ENCODE measurements at places on chromosomes 7 and 10.

DNA sequence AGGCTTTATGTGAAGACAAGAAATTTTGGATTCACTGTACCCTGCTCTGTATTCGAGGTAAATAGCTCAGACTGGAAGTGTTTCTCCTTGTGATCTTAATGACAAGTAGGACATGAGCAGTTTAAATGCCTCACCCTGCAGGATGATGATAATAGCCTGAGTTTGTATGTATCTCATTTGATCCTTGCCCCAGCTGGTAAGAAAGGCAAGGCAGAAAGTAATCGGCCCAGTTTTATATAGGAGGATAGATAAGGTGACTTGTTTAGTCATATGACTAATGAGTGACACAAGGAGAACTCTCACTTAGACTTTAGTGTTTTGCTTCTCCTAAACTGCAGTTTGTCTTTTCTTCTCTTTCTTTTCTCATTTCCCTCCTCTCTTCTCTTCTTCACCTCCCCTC is 372.6 kb downstream of the PHF14 start:
- DNase-seq = no peak

- DNase-seq = no peak
Observed at GRCh38 chr10:102009801-102010425, 46.1 kb downstream of the ARMH3 start.

GRCh38 chr7:27453702-27454405 is 208.8 kb downstream of the HIBADH start:
- DNase-seq = no peak

GRCh38 chr10:119367841-119368549 is 160.6 kb downstream of the GRK5 start:
- no peak for DNase-seq

GRCh38 chr10:118543714-118544400 is 51.6 kb downstream of the PRLHR start:
- no peak for DNase-seq

- no peak for DNase-seq
Observed at GRCh38 chr7:81803267-81803666, 33.4 kb upstream of the HGF start.

DNA sequence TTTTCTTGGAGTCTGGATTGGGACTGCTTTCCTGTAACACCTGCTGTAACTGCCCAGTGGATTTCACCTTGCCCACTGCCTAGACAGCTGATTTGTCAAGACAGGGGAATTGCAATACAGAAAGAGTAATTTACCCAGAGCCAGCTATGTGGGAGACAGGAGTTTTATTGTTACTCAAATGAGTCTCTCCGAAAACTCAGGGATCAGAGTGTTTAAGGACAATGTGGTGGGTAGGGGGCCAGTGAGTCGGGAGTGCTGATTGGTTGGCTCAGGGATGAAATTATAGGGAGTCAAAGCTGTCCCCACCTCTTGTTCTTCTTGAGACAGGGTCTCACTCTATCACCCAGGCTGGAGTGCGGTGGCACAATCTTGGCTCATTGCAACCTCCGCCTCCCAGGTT is 25.2 kb upstream of the BNIP3 start:
- DNase-seq = no peak

GRCh38 chr7:1645476-1645875 is 24.6 kb upstream of the ELFN1 start:
- DNase-seq = no peak

GRCh38 chr7:114414156-114415063 is at the start of gene FOXP2:
Gene FOXP2 (plus strand): TSS chr7:114414815. CDS start chr7:114426512, 11,697 bp downstream.
- no peak for DNase-seq

GRCh38 chr10:28120043-28120749 is 121.3 kb upstream of the ODAD2 start:
- no peak for DNase-seq

DNA sequence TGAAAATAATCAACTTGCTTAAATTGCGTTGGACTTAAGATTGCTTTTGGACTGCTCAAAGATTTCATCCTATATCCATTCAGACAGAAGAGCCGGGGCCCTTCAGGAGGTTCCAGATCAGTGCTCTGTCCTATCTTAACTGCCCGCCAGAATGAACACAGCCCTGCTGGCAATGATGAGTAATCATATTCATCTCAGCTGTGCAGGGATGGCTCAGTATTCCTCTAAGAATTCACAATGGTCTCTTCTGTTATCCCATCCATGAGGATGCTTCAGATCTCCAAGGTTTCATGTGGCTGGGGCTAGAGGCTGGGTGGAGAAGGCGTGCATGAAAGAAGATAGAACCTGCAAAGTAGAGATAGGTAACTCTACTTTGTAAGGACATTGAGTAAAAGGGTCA is 80.0 kb upstream of the NPVF start:
- DNase-seq = no peak

- DNase-seq = no peak
Observed at GRCh38 chr7:22589641-22590201, 89.7 kb upstream of the STEAP1B start.

DNA sequence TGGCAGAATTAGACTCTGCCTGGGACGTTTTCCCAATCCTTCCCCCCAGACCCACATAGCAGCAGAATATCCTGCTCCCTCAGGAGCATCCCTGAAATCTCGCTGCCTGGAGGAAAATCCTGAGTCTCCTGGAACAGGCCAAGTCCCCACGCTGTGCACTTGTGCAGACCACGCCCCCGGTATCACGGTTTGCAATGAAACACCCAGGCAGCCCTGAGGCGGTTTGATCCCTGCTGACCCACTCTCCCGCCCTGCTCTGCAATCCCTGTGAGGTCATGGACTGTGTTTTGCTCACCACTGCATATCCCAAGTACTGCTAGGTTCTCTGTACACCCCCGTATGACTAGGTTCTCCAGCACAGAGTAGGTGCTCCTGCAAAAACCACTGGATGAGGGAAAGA is 411.8 kb upstream of the MGMT start:
- DNase-seq = no peak

GRCh38 chr10:22976534-22976933 is 48.7 kb downstream of the ARMC3 start:
- no peak for DNase-seq

DNA sequence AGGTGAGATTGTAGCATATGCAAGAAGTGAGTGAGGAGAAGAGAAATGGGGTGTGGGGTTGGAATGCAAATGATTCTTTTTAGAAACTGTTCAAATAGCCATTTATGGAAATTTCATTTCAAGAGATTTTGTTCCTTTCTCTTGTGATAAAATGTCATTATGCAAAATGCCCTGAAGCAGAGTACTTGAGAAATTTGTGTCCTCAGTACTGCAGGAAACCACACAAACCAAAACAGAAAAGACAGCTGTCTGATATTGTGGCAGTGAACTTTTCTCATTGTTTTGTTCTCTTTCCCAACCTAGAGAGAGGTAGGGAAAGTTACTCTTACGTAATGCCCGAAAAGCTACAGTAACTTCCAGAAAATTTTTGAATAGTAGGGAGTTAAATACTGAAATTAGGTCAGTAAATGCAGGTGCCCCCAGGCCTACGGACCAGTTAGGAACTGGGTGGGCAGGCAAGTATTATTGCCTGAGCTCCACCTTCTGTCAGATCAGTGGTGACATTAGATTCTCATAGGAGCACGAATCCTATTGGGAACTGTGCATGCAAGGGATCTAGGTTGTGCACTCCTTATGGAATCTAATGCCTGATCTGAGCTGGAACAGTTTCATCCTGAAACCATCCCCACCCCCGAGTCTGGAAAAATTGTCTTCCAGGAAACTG is 34.0 kb downstream of the DLD start:
- no peak for DNase-seq

DNA sequence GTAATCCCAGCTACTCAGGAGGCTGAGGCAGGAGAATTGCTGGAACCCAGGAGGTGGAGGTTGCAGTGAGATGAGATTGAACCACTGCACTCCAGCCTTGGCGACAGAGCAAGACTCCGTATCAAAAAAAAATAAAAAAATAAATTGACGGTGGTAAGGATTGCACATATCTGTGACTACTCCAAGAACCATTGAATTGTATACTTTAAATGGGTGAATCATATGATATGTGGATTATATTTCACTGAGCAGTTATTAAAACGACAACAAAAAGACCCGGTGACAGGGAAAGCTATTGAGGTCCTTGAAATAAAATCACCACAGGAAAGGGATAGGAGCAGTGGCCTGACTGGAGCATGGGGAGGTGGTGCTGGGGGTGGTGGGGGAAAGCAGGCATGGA is 31.2 kb upstream of the COMTD1 start:
- DNase-seq = no peak

- DNase-seq = no peak
Observed at GRCh38 chr10:34166823-34167222, 648.3 kb downstream of the PARD3 start.

GRCh38 chr10:99279626-99280111 is 44.0 kb upstream of the HPSE2 start:
- DNase-seq = no peak
